ENCODE measurements at places on chromosomes 1 and 21. TPM values are rescaled to one million over a fixed set of nuclear protein-coding genes. Genes with fewer than 3 reads are reported as not detected.

GRCh38 chr1:82143108-82143833, 342.5 kb downstream of the ADGRL2 start:
- no peak overlapping the region for H3K4me3 ChIP-seq
- H3K27me3 ChIP-seq, result no peaks in the 10 kb centered on the region
- no peak for DNase-seq
- no peak overlapping the region for H3K27ac ChIP-seq
- H3K4me1 ChIP-seq, result no peaks in the 10 kb centered on the region

RHCE gene
- 0.91 TPM for total RNA-seq

DNA sequence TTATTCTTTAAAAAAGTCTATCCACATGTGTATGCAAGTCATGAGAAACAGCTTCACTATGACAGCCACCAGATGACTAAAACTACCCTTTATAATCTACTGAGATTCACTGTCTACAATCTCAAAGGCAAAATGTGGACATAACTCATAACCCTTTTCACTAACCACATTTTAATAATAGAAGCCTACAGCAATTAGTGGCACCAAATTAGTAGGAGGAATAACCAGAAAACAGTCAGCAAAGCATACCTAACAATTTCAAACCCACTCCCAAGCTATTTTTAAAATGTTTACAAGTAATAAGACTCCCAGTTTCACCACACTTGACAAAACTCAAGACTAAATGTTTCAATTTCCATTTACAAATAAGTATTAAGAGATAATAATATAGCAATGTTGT, 442.9 kb downstream of the PTPRC start:
- H3K4me3 ChIP-seq, result no peak overlapping the region
- DNase-seq, result no peak
- no peaks in the 10 kb centered on the region for H3K36me3 ChIP-seq
- no peaks in the 10 kb centered on the region for H3K27me3 ChIP-seq

DNA sequence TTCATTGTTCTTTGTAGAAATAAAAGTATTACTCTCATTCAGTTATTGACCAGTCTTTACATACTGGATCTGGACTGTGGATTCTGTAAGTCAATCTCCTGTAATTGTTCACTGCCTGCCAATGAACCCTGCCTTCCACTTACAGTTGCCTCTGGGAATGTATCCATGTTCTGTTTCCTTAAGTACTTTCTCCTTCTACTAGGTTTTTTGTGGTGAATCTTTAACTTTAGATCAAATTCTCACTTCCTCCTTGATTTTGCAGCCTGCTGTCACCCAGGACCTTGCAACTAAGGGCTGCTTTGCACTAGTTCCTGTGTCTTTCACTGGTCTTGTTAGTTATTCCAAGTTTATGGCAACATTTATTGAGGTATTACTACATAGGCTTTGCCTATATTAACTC, 28.2 kb upstream of the ANKRD13C start:
- H3K4me3 ChIP-seq, result no peak overlapping the region
- H3K4me1 ChIP-seq, result no peaks in the 10 kb centered on the region
- no peaks in the 10 kb centered on the region for H3K36me3 ChIP-seq
- no peak for DNase-seq

OR2T33 gene
- not detected for total RNA-seq

DNA sequence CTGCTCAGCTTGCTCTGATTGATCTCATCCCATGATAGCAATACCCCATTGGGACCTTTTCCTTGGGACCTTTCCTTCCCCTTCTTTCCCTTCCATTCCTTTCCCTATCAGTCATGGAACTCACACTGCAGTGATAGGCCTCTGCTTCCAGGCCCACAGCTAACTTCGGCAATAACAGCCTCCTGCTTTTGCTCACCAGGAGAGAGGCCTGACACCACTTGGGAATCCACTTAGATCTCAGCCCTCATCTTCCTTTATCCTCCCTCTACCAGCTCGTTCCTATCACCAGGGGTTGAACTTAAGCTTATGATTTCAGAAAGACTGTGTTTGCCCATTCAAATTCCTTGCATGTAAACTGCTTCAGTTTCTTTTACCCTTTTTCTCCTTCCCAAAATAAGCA, 11.0 kb upstream of the TIPRL start:
- no peaks in the 10 kb centered on the region for H3K4me1 ChIP-seq
- no peak overlapping the region for H3K4me3 ChIP-seq
- H3K27ac ChIP-seq, result no peak overlapping the region
- H3K36me3 ChIP-seq, result no peaks in the 10 kb centered on the region
- no peak for DNase-seq

DNA sequence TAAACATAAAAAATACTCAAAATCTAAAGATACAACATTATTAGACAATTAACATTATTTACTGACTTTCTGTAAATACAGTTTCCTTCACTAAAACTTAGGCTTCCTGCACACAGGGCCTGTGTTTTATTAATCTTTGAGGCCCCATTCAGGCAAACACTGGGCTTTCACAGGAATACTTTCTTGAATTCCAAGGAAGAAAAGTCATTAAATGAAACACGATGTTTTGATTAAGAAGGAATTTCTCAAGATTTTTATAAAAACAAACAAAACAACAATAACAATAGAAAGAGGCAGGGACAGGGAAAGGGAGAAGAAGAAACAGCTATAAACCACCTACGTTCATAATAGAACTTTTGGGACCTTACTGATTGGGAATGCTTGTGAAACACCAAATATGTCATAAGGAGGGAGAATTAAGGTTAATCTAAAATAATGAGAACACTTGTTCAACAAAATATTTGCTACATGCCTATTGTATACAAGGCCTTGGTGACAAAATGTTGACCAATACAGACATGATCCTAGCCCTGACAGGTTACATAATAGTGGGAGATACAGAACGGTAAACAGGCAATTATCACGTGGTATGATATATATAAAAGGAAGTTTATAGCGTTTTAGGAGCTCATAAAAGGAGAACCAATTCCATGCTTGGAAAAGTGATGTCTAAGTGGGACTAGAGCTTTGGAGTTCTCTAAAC, 3.6 kb downstream of the DDAH1 start:
- H3K36me3 ChIP-seq, result no peaks in the 10 kb centered on the region
- no peak overlapping the region for H3K4me3 ChIP-seq
- peaks cover 40% of the 10 kb centered on the region for H3K27me3 ChIP-seq
- H3K4me1 ChIP-seq, result peaks cover 4% of the 10 kb centered on the region

ZNF683 gene
- not detected for total RNA-seq

DNA sequence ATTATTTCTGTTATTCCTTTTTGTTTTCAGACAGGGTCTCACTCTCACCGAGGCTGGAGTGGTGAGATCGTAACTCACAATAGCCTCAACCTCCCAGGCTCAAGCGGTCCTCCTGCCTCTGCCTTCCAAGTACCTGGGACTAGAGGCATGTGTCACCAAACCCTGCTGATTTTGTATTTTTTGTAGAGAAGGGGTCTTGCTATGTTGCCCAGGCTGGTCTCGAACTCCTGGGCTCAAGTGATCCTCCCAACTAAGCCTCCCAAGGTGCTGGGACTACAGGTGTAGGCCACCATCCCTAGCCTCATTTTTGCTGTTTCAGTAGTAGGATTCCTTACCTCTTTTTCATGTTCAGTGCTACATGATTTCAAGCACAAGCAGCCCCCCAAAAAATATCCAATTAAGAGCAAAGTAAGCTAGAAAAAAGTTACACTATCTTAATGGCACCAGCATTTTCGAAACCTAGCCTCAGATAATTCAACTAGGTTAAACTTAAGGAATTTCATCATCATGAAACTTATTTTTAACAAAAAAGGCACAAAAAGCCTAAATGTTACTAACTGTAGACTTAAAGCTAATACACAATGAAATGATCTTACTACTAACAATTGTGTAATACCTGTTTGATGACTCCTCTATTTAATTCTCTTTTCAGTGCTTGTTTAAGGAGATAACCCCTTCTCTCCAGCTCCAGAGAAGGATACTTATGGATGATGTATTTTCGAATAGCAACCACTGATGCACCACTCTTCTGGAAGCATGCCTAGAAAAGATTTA, 16.6 kb downstream of the HP1BP3 start:
- peaks cover 50% of the 10 kb centered on the region for H3K36me3 ChIP-seq
- no peak overlapping the region for H3K27ac ChIP-seq
- H3K4me1 ChIP-seq, result peaks cover 1% of the 10 kb centered on the region
- no peaks in the 10 kb centered on the region for H3K27me3 ChIP-seq

- H3K27me3 ChIP-seq, result peaks cover 21% of the 10 kb centered on the region
- no peaks in the 10 kb centered on the region for H3K4me1 ChIP-seq
- DNase-seq, result no peak
- H3K4me3 ChIP-seq, result no peak overlapping the region
- no peak overlapping the region for H3K27ac ChIP-seq
Measured at GRCh38 chr1:119869995-119870394, 26.3 kb downstream of the ADAM30 start.

- no peaks in the 10 kb centered on the region for H3K27me3 ChIP-seq
- peak overlapping the region; percentile 77 for H3K4me3 ChIP-seq
- peak; percentile 93 for DNase-seq
- H3K27ac ChIP-seq, result peak overlapping the region; percentile 86
- H3K4me1 ChIP-seq, result peaks cover 32% of the 10 kb centered on the region
Measured at GRCh38 chr1:2194898-2195673, 514 bp upstream of the FAAP20 start.

KCNK2 gene
- total RNA-seq, result not detected

- no peaks in the 10 kb centered on the region for H3K4me1 ChIP-seq
- H3K36me3 ChIP-seq, result no peaks in the 10 kb centered on the region
- H3K4me3 ChIP-seq, result no peak overlapping the region
Measured at GRCh38 chr1:227958617-227959324, 11.0 kb upstream of the WNT9A start.
